Right atrium auricular region (tissue), 2 donors: ENCODE measurements at places on chromosomes 5 and 9. TPM values are rescaled to one million over a fixed set of nuclear protein-coding genes. Genes with fewer than 3 reads are reported as not detected.

Gene PLCXD3
- 44.5 TPM for total RNA-seq

Gene FOXD4L6
- not detected for total RNA-seq

Gene TAF11L10
- total RNA-seq = not detected

Gene SLC45A2
- total RNA-seq = 0.82 TPM

Gene NEURL1B
- 22.4 TPM for total RNA-seq

Gene SV2C
- 0.04 TPM for total RNA-seq

Gene UGT3A2
- 0.24 TPM for total RNA-seq

Gene PCDHGA10
- total RNA-seq = 3.1 TPM

- DNase-seq = no peak
Observed at GRCh38 chr9:87783180-87783579, 57.3 kb downstream of the CTSL start.

DNA sequence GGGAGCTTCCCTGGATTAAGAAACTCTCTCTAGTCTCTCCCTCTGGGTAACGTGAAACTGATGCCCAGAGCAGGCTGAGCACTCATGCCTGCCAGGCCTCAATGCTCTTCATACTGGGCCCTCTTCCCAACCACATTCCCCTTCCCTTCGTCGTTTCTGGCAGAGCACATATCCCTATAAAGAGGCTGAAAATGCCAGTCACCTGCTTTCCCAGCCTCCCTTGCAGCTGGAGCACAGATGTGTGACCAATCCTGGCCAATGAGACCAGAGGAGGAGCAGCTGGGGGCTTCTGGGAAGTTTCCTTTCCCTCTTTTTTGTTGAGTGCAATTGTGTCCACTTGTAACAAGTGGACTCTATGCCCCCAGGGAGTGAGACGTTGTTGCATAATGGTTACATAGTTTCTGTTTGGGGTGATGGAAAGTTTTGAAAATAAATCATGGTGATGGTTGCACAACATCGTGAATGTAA, 30.2 kb upstream of the SMIM23 start:
- DNase-seq = peak; percentile 57

GRCh38 chr9:134971196-134971595, 53.5 kb upstream of the FCN1 start:
- DNase-seq = no peak

DNA sequence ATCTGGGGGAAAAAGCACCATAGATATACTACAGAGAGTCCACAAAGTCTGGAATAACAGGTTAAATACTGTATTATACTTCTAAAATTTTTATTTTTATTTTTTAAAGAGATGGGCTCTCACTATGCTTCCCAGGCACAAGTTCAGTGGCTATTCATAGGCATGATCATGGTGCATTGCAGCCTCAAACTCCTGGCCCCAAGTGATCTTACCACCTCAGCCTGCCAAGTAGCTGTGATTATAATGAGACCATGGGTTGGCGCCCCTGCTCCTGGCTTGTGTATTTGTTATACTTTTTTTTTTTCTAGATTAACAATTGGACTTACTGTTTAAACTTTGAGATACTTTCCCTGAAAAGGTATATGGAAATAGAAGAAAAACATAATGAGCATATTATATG, 25.9 kb downstream of the ERBIN start:
- DNase-seq = no peak

- no peak for DNase-seq
Observed at GRCh38 chr9:136786451-136786850, 4.7 kb upstream of the TMEM141 start.

DNA sequence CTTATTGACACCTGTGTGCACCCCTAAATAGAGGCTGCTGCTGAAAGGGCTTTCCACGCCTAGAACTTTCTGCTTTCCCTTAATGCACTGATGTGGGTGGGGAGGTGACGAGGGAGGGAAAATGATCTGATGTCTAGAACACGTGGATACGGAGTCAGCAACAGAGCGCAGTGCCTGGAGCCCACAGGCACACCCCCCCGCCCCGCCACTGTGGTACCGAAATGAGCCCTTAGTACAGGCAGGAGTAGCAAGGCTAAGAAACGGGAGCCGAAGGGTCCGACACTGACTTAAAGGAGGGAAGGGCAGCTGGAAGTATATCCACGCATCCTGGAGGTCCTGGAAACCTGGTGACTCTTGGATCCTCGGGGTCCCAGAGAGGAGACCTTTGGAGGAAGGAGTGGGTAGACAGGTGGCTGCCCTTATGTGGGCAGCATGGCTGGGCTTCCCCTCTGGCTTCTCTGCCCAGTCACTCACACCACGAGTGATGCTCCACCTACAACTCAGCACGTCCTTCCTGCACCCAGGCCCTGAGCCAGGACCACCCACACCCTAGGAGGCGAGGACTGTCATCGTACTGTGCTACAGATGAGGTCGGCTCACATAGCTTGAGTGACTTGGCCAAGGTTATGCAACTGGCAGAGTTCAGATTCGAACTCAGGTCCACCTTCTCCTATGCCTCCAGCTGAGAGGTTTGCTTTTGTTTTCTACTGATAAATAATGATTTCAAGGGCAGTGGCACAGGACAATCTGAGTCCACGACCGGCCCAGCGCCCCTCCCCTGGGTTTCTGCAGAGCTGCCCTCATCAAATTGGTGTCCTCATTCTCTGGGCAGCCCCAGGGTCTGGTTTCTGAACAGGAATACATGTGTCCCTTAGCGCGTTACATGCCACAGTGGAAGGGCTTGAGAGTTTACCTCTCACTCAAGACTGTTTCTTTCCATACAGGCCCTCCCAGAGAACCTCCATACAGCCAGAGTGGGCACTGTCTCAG, 4.7 kb upstream of the VAV2 start:
- no peak for DNase-seq

GRCh38 chr9:95313010-95313498, 4.5 kb downstream of the FANCC start:
- DNase-seq = no peak

GRCh38 chr5:158384535-158385481, 525.9 kb upstream of the CLINT1 start:
- no peak for DNase-seq

- DNase-seq = peak; percentile 73
Observed at GRCh38 chr5:171521219-171521633, 101.8 kb downstream of the FGF18 start.

DNA sequence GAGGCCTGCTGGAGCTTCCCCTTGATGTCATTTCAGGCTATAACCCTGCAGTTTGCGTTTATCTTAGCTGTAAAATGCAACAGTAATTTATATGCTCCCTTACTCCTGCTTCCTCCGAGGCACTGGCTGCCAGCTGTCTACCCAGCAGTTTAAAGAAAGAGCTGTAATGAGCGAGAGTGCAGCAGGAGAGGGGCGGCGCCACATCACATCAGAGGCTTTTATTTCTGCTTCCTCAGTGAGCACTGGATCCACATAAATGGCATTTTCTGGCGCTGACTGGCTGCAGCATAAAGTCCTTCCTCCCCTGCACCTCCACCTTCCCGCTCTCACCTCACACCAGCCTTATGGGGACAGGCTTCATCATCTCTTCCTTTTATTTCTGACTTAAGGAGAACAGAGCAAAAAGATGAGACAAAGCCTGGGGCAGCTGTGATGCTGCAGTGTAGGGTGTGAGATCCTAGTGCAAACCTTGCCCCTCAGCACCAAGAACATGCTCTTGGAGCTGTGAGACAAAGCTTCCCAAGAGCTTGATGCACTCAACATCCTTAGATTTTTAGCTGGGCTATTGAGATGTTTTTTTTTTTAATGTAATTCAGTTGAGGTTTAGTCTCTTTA, 829.6 kb upstream of the ZNF608 start:
- no peak for DNase-seq

- no peak for DNase-seq
Observed at GRCh38 chr9:79661886-79662536, 90.2 kb downstream of the TLE4 start.

DNA sequence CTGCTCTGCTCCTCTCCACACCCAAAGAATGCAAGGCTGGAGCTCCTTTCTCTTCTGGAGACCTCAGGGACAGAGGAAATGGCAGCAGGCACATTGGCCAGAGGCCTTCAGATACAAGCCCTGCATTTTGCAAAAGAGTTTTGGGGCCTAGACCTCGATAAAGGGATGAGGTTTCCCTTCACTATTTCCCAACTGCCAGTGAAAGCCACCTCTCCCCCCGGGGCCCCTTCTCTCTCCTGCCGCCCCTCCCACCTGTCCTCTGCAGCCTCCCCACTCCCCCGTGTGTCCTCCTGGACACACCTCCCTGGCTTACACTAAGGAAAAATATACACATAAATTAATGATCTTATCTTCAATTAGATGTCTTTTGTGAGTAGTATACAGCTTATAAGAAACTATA, 21.3 kb upstream of the LMNB1 start:
- DNase-seq = no peak

- DNase-seq = no peak
Observed at GRCh38 chr9:73805111-73805510, 653.4 kb downstream of the ANXA1 start.

GRCh38 chr9:132673355-132673754, 3.1 kb downstream of the GTF3C4 start:
- DNase-seq = no peak

DNA sequence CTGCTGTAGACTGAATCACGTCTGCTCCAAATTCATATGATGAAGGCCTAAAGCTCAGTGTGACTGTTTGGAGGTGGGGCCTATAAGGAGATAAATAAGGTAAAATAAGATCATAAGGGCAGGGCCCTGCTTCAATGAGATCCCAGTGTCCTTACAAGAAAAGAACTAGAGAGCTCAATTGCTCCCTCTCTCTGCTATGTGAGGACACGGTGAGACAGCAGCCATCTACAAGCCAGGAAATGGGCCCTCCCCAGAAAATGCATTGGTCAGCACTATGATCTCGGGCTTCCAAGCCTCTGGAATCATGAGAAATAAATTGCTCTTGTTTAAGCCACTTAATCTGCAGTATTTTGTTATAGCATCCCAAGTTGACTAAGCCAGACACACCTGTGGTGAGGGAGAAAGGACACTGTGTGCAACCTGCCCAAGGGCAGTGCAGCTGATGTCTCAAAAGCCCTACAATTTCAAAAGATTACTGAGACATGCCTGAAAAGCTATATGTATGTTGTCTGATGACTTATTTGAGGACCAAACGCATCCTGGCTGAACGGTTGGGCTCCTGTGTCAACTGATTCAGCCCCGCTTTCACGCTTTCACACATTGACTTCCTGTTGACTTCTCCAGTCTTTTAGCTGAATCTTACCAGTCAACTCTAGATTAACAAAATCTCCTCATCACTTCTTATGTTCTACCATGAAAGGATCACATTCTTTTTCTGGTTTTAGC, 13.2 kb downstream of the GZMK start:
- no peak for DNase-seq

DNA sequence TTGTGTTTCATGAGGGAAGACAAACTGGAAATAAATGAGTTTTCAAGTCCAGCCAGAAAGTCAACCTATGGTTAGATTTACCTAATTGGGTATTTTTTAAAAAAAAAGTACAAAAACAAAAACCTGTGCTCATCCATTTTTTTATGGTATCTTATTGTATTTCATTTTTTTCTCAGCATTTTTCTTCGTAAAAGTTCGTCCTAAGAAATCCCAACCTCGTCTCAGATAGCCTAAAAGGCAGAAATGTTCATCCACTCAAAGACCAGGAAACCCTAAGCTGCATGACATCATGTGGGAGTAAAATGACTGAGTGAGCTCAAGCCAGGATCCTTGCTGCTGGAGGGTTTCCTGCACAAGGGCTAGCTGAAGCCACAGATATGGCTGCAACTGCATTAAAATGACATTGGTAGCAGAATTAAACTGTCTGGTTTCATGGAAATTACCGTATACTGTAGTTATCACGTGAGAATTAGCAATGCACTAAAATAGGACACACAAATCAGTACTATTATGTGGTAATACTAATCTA, 70.4 kb downstream of the NFIB start:
- DNase-seq = no peak

GRCh38 chr9:4225291-4226028, 74.4 kb downstream of the GLIS3 start:
- no peak for DNase-seq

DNA sequence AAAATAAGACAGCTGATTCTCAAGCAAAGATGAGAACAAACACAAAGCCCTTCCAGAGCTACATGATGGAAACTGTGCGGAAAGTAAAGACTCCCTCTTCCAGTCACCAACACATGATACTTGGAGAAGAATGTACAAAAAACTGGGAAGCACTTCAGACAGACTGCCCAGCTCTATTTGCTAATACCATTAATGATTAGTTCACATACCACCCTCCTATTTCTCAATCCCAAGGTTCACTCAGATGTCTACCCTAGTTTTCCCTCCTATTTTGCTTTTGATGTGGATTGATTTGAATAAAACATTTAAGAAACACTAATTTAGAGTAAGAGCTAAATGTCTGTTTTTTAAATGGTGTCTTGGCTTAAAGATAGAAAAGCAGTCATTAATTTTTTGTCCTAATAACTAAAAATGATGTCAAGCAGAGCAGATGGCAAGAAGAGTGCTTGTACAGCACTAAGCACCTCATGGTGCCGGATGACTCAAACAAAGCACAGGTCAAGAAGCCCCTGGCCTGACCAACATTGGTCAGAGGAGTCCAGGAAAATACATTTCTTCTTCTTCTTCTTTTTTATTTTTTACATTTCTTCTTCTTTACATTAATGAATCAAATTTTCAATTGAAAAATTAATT, 639.4 kb downstream of the PDE4D start:
- no peak for DNase-seq

DNA sequence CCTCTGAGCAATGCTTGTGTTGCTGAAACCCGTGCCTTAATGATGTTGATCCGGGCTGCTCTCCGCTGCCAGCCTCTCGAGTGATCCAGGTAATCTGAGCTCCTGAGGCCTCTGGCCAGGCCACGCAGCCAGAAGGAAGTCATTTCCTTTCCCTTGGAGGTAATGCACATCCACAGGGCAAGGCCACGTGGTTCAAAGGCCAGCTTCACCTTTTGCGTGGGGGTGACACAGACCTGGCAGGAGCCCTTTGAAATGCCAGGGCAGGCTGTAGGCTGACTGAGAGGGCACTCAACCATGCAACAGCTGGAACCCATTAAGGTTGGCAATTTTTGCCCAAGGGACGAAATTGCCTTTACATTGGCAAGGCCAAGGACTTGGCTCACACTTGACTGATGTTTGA, 80.4 kb downstream of the LIX1 start:
- no peak for DNase-seq

- DNase-seq = no peak
Observed at GRCh38 chr5:96516631-96517071, 83.6 kb upstream of the PCSK1 start.

- DNase-seq = no peak
Observed at GRCh38 chr9:134317400-134317789, 8.9 kb upstream of the RXRA start.

GRCh38 chr5:76732405-76733048, 16.6 kb downstream of the F2R start:
- DNase-seq = no peak

GRCh38 chr9:2411459-2412215, 209.9 kb upstream of the VLDLR start:
- no peak for DNase-seq
